ENCODE measurements at places on chromosomes 4 and X.

DNA sequence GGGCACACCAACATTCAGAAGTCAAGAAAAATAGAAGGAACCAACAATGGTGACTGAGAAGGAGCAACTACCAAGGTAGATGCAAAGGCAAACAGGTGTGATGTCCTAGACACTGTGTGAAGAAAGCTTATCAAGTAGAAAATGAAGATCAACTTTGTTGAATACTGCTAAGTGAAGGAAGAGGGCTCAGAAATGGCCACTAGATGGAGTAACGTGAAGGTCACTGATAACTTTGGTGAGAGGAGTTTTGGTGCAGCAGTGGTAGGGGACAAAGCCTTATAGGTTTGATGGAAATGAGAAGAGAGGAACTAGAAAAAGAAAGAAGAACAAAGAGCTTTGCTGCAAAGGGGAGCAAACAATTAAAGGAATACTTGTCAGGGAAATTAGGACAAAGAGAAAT is 23.5 kb downstream of the OTC start:
- H3K4me1 ChIP-seq: no peaks in the 10 kb centered on the region
- peaks cover 11% of the 10 kb centered on the region for H3K27me3 ChIP-seq
- H3K27ac ChIP-seq: no peak overlapping the region
- DNase-seq: no peak
- H3K4me3 ChIP-seq: no peak overlapping the region

GRCh38 chrX:28042260-28042659 is 61.0 kb upstream of the DCAF8L1 start:
- H3K27me3 ChIP-seq: no peaks in the 10 kb centered on the region
- H3K4me1 ChIP-seq: no peaks in the 10 kb centered on the region
- no peak overlapping the region for H3K4me3 ChIP-seq
- H3K27ac ChIP-seq: no peak overlapping the region

- H3K36me3 ChIP-seq: peaks cover 1% of the 10 kb centered on the region
- peaks cover 53% of the 10 kb centered on the region for H3K4me1 ChIP-seq
- DNase-seq: no peak
- H3K4me3 ChIP-seq: peak overlapping the region; percentile 46
- H3K27ac ChIP-seq: peak overlapping the region; percentile 70
- peaks cover 5% of the 10 kb centered on the region for H3K27me3 ChIP-seq
Measured at GRCh38 chr4:152100379-152101201, 339.8 kb upstream of the GATB start.

DNA sequence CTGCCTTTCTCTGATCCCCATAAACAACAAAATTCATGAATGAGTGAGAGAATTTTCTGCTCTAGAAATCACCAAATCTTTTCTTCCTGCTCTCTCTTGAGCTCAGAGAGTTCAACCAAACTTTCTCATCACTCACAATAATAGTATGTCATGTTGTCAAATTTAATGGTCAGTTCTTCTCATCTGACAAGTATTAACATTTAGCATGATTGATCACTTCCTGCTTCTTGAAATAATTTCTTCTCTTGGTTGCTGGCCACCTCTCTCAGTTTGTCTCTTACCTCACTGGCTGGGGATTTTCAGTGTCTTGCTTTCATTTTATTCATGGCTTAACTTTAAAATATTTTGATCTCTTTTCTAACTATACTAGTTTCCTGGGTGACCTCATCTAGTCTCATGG is 25.5 kb upstream of the FGF5 start:
- no peak overlapping the region for H3K27ac ChIP-seq
- H3K36me3 ChIP-seq: no peaks in the 10 kb centered on the region
- H3K4me3 ChIP-seq: no peak overlapping the region
- DNase-seq: no peak
- H3K27me3 ChIP-seq: no peaks in the 10 kb centered on the region

GRCh38 chr4:180363815-180364214 is 1879.4 kb upstream of the TENM3 start:
- peaks cover 16% of the 10 kb centered on the region for H3K4me1 ChIP-seq
- H3K4me3 ChIP-seq: no peak overlapping the region
- no peak overlapping the region for H3K27ac ChIP-seq
- H3K27me3 ChIP-seq: no peaks in the 10 kb centered on the region

GRCh38 chr4:39770969-39771724 is 73.2 kb downstream of the UBE2K start:
- H3K27ac ChIP-seq: no peak overlapping the region
- no peak overlapping the region for H3K4me3 ChIP-seq

- no peak overlapping the region for H3K4me3 ChIP-seq
- H3K27ac ChIP-seq: no peak overlapping the region
- H3K27me3 ChIP-seq: no peaks in the 10 kb centered on the region
- no peaks in the 10 kb centered on the region for H3K36me3 ChIP-seq
Measured at GRCh38 chr4:175048906-175049305, 130.7 kb downstream of the ADAM29 start.

DNA sequence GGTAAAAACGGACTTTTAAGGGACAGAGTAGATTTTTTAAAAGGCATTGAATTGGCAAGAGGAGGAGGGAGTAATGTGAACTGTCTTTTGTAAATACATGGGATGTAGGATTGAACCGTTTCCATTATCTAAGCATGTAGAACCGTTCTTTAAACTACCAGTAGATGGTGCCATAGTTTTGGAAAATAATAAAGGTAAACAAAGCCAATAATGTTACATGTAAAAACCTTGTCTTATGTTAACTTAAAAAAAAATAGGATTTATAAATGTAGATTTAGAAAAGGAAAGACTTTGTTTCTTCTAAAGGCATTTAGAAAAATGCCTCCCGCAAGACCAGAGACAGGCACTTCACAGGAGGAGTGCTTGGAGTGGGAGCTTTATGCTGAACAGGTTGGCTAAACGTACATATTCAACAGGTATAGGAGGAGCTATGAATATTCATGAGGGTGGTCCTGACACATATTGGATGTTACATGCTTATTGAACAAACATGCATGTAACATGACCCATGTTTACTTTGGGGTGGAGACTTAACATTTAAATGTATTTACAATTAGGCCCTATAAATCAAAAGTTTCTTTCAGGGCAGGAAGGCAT is 45.5 kb upstream of the FAM241A start:
- no peak overlapping the region for H3K4me3 ChIP-seq
- H3K27me3 ChIP-seq: no peaks in the 10 kb centered on the region
- H3K4me1 ChIP-seq: no peaks in the 10 kb centered on the region
- no peak for DNase-seq
- H3K27ac ChIP-seq: no peak overlapping the region

DNA sequence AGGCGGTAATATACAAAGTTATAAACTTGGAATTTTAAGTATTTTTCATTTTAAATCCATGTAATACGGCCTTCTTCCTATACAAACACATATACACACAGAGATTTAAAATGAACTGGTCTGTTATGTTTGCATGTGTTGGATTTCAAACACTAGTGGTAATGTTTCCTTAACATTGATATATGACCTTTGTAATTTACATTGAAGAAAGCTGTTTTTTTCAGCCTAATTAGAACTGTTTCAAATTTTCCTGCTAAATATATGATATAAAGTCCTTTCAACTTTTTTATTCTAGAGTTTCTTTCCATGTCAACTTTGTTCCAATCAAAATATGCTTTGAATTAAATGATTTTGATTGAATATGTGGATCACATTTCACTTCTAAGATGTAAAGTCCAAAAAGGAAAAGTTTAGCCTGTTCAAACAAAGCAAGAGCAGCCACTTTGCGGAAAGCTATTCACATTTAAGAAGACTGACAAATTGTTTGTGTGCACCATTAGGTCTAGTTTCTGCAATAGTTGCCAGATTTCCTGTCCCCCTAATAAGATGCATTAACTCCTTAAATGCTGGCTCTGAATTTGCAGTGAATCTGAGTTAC is 226.0 kb upstream of the MAB21L2 start:
- peaks cover 1% of the 10 kb centered on the region for H3K4me1 ChIP-seq
- no peaks in the 10 kb centered on the region for H3K27me3 ChIP-seq
- DNase-seq: no peak
- no peak overlapping the region for H3K4me3 ChIP-seq

- H3K4me1 ChIP-seq: no peaks in the 10 kb centered on the region
- DNase-seq: no peak
- no peaks in the 10 kb centered on the region for H3K27me3 ChIP-seq
- no peak overlapping the region for H3K4me3 ChIP-seq
- H3K36me3 ChIP-seq: no peaks in the 10 kb centered on the region
- no peak overlapping the region for H3K27ac ChIP-seq
Measured at GRCh38 chrX:4622486-4623167, 909.2 kb upstream of the PRKX start.

DNA sequence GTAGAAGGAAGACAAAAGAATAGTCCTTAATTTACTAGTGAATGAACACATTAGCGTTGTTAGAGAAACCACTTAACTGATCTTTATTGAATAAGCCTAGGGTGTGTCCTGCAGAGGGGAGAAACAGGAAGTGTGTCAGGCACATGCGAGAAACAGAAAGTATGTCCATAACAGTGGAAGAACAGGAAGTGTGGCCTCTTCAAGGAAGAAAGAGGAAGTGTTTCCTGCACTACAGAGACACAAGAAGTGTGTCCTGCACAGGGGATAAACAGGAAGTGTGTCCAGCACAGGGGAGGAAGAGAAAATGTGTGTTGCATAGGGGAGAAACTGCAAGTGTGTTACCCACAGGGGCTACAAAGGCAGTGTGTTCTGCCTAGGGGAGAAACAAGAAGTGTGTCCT is 539.6 kb upstream of the PRKX start:
- peaks cover 6% of the 10 kb centered on the region for H3K4me1 ChIP-seq
- H3K27ac ChIP-seq: peak overlapping the region; percentile 21
- no peaks in the 10 kb centered on the region for H3K27me3 ChIP-seq
- no peak overlapping the region for H3K4me3 ChIP-seq
- no peak for DNase-seq

DNA sequence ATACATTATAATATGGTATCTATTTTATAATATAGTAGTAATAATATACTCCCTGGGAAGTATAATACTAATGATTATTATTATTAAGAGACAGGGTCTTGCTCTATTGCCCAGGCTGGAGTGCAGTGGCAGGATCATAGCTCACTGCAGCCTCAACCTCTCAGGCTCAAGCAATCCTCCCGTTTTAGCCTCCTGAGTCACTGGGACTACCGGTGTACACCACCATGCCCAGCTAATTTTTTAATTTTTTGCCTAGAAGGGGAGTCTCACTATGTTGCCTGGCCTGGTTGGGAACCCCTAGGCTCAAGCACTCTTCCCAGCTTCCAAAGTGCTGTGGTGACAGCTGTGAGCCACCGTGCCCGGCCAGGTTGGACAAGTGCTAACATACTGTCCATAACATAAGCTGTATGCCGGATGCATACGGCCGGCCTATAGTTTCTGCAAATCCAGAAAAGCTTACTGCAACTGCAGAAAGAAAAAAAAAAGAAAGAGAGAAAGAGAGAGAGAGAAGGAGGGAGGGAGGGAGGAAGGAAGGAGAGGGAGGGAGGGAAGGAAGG is 94.2 kb upstream of the PPP2R3B start:
- H3K27ac ChIP-seq: no peak overlapping the region
- no peaks in the 10 kb centered on the region for H3K4me1 ChIP-seq
- peaks cover 4% of the 10 kb centered on the region for H3K36me3 ChIP-seq
- H3K4me3 ChIP-seq: no peak overlapping the region

DNA sequence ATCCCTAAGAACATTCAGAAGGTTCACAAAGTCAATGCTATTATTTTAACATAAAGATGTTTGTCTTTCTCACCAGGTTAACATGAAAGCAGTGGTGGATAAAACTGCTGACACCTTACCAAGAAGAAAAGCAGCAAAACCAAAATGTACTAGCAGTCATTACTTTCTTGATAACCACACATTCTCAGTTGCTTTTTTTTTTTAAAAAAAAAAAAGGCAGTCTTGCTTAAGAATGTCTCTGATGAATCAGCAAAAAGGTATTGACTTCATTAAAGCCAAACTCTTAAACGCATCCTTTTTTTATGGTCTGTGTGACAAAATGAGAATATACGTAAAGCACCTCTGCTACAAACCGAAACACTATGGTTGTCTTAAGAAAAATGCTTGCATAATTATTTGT is 31.9 kb downstream of the CDKL2 start:
- no peaks in the 10 kb centered on the region for H3K27me3 ChIP-seq
- H3K4me3 ChIP-seq: no peak overlapping the region
- H3K36me3 ChIP-seq: no peaks in the 10 kb centered on the region
- no peak overlapping the region for H3K27ac ChIP-seq
- DNase-seq: no peak
- H3K4me1 ChIP-seq: no peaks in the 10 kb centered on the region

GRCh38 chr4:105122350-105122749 is 24.3 kb upstream of the TET2 start:
- H3K36me3 ChIP-seq: no peaks in the 10 kb centered on the region
- H3K4me3 ChIP-seq: no peak overlapping the region
- no peak overlapping the region for H3K27ac ChIP-seq
- no peak for DNase-seq
- H3K27me3 ChIP-seq: no peaks in the 10 kb centered on the region

DNA sequence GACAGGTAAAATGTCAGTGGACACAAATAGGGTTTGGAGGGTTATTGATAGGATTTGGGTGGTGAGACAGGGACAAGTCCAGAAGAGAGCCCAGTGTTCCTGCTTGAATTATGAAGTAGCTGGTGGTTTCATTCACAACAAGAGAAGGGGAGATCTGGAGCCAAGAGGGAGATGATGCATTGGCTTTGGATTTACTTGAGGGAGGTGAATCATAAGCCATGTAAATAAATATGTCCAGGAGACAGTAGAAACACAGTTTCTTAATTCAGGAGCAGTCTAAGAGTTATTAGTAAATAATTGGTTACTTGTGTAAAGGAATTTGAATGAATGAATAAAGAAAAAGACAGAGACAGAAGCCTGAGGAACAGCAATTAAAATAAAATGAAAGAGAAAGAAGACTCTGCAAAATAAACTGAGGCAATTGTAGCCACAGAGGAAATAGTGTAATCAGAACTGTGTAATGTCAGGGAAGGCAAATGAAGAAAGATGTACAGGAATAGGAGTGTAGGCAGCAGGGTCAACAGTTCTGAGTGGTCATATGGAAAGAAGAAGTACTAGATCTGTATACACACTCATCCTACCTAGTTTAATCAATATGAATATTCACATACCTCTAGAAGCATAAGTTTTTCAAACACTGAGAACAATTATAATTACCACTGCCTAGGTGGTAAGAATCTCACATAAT is 50.2 kb upstream of the CXCL8 start:
- no peaks in the 10 kb centered on the region for H3K4me1 ChIP-seq
- H3K4me3 ChIP-seq: no peak overlapping the region
- H3K36me3 ChIP-seq: no peaks in the 10 kb centered on the region

All from stimulated activated naive B cell treated with anti-CD40 and anti-IgM and Interleukin-4, amounts not matched to agents 10 μg/mL and 1 μg/mL and 100 μg/mL, for 72 hours (primary cell).